ENCODE measurements at places on chromosomes 7 and 10.

DNA sequence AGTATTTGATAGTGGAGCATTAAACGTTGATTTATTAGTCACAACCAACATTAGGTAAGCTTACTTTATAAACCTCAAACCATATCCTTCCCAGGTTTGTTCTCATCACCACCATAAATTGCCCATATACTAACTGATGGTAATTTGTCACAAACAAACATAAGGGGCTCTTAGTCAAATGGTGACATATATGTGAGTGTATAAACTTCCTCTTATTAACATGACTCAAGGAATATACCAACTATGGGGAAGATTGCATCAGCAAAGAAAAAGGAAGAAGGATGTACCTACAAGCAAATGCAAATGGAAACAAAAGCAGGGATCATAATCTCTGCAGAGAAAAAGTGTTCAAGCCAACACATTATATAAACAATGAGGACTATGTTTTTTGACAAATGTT lies 418.2 kb upstream of the AKR1E2 start:
- no peak for DNase-seq

GRCh38 chr7:131843898-131844331 lies 287.5 kb upstream of the PODXL start:
- DNase-seq: no peak

DNA sequence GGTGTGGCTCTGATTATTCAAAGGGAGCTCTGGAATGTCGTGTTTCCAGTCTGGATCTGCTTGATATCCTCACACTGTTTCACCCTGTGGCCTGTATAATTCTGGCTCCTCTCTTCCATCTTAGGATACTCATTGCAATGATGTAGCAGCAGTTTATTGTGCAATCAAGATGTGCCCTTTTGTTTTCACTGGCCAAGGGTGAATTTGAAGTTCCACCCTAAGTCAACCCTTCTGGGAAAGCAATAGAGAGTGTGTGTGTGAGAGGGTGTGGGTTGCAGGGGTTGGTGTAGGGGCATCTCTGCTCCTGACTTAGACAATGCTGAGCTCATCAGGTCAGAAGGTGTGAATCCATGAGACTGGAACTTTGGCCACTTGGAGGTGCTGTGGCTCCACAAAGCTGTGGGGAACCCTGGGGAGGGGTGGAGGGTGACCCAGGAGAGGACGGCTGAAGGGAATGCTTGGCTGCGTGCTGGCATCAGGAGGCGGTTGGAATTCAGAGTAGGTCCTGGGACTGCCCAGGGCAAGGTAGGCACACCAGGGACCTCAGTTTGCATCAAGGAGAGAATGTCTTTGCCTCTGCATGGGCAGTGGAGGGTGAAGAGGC lies 118.0 kb upstream of the PRSS58 start:
- no peak for DNase-seq

GRCh38 chr10:67107670-67108069 lies 181.8 kb downstream of the LRRTM3 start:
- no peak for DNase-seq

DNA sequence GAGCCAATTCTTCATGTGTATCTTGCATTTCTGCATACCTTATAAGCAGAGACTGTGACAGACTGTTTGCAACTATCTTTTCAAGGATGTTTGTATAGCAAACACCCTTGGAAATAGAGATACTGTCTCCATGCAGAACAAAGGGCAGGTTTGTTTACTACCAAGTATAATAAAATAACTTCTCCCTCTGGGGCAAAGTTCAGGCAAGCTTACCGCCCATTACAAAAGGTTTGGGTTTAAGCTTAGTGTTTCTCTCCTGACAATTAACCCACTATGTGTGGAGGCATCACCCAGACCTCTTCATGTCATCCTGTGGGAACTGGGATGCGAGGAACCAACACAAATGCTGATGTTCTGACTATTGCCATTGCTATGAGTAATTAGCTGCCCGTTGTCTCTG lies 479.1 kb upstream of the ZMIZ1 start:
- no peak for DNase-seq

GRCh38 chr10:49655099-49655498 lies 24.4 kb upstream of the C10orf53 start:
- DNase-seq: no peak

GRCh38 chr10:113947184-113948041 lies 93.0 kb downstream of the NHLRC2 start:
- no peak for DNase-seq

GRCh38 chr10:43691485-43691884 lies 42.8 kb upstream of the ZNF32 start:
- DNase-seq: no peak

GRCh38 chr7:130961128-130961601 lies 227.2 kb upstream of the KLF14 start:
- no peak for DNase-seq

GRCh38 chr10:14171336-14171735 lies 159.4 kb downstream of the FRMD4A start:
- no peak for DNase-seq

GRCh38 chr7:17710312-17710711 lies 230.0 kb downstream of the SNX13 start:
- DNase-seq: no peak

DNA sequence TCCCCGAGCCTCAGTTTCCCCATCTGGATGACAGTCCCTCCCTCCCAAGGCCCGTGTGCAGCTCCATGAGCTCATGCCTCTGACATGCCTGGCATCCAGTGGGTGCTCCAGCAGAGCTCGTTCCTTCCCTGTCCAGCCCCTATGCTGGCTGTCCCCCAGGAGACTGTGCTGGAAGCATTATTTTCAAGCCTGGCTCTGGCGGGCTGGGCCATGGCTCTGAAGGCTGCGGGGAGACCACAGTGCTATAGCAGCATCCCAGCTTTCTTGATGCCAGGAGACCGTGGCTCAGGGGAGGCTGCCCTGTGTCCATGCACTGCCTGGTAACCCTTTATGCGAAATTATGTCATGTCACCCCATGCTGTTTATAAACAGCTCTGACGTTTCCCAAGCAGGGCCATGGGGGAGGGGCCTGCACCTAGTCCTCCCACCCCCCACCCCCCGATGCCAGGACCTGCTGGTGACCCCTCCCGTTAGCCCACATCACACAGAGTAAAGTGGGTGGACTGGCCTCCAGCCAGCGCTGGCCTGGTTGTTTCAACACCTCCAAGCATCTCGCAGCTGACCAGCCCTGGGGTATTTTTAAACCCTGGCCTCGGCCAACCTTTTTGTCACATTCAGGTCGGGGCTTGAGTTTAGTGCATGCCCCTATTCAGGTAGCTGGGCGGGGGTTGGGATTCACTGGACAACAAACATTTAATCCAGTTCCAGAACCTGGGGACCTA lies 105.9 kb upstream of the ZNF716 start:
- DNase-seq: no peak

All from left renal cortex interstitium (tissue), 4 donors.